ENCODE measurements at places on chromosomes 12 and 14.
A peak's percentile ranks its signal among the peaks of the same experiment; 100 is the strongest.

DNA sequence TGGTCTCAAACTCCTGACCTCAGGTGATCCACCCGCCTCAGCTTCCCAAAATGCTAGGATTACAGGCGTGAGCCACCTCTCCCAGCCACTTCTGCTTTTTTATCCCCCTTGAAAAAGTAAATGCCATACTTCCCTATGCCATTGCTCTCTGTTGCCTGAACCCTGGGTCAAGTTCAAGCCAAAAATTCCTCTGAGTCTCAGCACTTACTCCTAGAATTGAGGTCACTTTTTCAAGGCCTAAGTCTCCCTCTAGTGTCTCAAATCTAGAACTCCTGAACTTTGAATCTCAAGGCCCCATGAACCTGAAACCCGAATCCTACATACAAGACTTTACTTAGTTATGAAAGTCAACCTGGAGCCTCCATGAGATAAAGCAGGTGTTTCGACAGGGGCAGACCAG lies 1.4 kb upstream of the APOBEC1 start:
- DNase-seq = no peak

DNA sequence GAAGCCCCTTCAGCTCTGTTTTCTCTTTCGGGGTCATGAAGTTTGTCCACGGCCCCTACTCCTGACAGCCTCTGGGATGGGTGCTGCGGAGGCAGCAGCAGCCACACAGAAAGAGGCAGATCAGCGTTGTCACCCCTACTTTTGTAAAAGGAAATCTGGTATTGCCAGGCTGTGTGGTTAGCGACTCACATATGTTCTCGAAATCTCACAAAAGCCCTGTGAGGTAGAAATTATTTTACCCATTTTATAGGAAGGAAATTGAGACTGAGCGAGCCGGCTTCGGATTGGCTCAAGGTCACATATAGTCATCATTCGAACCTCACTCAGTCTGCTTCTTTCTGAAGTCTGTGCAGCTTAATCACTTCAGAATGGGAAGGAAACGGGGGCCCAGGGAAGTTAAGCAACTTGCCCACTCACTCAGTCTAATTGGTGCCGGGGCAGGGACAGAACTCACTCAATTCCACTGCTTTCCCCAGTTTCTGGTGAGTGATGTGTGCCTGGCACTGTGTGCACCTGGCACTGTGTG lies 1.1 kb upstream of the CKAP4 start:
- DNase-seq = no peak

DNA sequence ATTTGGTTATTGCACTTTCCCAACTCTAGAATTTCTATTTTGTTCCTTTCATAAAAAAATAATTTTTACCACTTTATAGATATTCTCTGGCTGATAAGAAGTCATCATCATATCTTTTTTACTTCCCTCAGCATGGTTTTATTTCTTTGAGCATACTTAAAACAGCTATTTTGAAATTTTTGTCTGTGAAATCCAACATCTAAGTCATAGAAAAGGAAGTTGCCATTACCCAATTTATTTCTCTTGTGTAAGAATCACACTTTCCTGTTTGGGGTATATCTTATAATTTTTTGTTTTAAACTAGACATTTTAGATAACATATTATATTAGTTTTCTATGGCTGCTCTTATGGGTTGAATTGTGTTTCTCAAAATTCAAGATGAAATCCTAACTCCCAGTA lies 400.2 kb upstream of the OR4E1 start:
- no peak for DNase-seq

DNA sequence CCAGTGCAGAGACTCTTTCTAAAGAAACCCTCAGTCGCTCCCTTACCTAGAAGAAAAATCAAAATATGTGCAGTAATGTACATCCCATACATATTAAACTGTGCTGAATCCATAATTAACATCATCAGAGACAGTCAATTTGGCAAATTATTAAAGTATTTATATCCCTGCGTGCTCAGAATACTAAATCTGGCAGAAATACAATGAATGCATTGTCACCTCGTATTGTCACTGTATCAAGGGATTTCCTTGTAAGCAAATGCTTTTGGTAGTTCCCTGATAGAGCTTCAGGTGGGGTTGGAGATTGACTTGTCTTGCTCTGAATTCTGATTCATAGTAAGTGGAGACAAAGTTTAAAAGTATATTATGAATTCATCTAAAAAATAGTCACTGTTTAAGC lies 319.1 kb downstream of the PPFIA2 start:
- peak; percentile 5 for DNase-seq

DNA sequence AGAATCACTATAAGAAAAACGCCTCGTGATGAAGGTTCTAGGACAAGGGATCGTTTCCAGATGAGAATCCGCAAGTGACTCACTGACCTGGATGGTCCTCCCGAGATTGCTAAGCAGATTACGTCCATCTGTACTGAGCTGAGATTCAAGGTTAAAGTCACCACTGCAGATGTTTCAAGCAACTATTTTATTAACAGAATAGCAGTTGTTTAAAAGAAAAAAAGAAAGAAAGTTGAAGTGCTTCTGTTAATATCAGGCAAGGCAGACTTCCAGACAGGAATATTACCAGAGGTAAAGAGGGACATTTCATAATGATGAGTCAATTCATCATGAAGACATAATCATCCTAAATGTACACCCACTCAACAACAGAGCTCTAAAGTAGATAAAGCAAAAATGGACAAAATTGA lies 17.9 kb downstream of the PXN start:
- DNase-seq = no peak

DNA sequence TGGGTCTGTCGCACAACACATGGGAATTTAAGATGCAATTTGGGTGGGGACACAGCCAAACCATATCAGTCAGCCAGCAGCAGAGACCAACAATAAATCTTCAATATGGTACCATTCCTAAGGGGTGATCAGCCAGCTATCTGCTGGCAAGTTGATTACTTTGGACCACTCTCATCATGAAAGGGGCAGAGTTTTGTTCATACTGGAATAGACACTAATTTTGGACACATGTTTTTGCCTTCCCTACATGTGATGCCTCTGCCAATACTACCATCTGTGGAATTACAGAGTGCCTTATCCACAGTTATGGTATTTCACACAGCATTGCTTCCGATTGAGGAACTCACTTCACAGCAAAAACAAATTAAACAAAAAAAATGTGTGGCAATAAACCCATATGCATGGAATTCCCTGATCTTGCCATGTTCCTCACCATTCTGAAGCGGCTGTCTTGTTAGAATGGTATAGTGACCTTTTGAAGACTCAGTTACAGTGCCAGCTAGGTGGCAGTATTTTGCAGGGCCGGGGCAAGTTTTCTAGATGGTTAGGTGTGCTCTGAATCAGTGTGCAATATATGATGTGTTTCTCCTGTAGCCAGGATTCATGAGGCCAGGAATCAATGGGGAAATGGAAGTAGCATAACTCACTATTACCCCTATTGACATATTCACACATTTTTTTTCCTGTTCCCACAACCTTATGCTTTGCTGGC lies 179.0 kb upstream of the IGF1 start:
- DNase-seq = no peak

DNA sequence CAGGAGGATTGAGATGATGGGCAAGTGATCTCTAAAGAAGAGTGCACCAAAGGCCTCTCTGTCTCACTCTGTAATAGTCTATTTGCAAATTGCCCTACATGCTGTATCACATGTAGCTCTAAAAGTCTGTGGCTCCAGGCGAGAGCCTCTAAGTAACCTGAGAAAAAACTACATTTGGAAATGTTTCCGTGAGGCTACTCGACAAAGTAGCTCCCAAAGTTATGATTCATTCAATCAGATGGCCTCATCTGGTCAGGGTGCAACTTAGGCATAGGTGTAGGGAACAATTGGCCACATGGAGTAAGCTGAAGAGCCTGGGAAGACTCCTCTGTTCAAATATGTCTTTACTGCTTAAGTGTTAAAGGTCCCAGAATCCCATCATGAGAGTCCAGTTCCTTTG lies 155.4 kb upstream of the PLEKHG7 start:
- DNase-seq = no peak

DNA sequence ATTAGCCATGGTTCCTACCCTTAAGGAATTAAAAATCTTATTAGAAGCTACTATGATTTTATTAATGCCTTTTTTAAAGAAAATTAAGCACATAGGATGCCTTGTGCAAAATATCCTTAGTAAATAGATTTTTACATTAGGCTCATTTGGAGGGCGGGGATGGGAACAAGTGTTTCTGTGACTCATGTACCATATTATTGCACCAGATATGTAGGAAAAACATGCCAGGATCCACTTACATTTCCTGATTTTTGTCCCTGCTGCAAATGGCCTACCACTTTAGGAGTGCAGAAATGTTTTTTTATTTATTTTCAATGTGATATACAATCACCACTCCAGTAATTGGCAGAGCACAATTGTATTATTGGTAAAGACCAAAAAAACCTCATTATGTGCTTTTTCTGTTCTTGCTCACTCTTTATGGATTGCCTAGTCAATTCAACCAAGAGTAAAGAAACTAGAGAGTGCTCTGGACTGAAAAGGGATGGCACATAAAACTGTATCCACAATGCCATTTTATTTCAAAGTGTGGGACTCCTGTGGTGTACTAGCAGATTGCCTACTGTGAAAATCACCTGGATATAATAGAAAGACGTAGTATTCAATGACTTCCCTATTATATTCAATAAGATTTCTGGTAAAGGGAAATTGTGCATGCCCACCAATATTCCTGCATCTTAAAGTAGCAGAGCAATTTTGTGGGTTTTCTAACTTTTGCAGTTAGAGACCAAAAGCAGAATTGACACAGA lies 86.9 kb downstream of the ANO6 start:
- DNase-seq = no peak

- DNase-seq = no peak
These were observed 20.5 kb upstream of the ZNF740 start for GRCh38 chr12:53160000-53160399.

GRCh38 chr12:1573960-1574864 lies 20.2 kb downstream of the FBXL14 start:
- no peak for DNase-seq

GRCh38 chr14:69354383-69355153 lies 43.5 kb downstream of the ERH start:
- DNase-seq = no peak

GRCh38 chr14:101026341-101026740 lies 122.8 kb upstream of the RTL1 start:
- DNase-seq = no peak

DNA sequence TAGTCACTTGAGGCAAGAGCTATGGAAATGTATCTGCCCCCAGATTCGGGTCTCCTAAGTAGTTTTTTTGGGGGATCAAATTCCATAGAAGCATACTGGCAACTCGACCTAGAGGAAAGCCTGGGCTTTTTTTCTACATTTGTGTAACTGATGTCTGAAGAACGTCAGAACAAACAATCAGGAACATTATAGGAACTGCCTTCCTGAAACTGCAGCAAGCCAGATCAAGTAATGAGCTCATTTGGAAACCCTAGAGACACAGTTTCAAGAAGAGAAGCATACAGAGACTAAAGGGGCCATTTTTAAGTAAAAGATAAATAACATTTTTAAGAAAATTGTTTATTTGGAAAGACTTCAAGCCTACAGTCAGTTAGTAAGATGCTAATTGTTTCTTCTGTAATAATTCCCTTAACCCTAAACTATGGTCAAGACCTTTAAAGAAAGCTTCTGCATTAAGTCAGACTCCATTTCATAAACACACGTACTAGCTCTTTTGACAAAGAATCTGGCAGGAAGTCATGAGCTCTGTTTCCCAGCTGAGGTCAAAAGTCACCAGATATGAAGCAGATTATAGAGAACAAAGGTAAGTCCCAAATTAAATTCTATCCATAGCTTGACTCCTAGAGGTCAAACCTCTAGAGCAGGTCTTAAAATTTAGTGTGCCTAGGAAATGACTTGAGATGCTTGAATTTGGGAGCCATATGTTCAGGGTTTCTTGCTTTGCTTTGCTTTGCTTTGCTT lies 112.8 kb downstream of the EGLN3 start:
- no peak for DNase-seq

DNA sequence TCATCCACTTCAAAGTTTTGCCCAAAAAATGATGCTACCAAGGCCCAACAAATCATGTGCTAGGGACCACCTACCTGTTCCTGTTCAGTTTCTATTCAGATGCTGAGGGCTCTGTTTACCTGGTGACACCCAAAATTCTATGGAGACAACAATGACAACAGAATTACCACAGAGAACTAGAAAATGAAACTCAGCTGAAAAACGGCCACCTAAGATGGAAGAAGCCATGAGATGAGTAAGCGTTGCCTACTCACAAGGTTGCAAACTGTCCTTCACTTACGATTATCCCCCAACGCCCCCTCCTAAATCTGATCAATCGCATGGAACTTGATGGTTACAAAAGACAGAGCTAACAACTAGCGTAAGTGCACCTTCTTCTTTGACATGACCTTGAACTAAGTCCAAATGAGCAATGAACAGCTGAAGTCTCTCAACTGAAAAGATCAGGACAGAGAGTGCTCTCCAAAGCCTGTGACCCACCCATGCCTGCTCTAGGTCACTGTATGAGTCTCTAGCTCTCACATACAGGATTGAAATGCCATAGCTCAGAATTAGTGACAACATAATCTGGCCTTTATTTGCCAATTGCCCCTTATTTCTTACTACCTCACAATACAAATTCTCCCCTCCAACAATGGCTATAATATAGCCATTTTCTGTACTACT lies at the start of gene RNASE11:
RNASE11 (minus strand) TSS at position 513 of the 666 bp plus-strand sequence.
- DNase-seq = no peak

GRCh38 chr12:92145481-92145730 lies 240 bp downstream of the BTG1 start:
- DNase-seq = no peak

GRCh38 chr12:98238515-98239130 lies 276.8 kb upstream of the TMPO start:
- DNase-seq = no peak

DNA sequence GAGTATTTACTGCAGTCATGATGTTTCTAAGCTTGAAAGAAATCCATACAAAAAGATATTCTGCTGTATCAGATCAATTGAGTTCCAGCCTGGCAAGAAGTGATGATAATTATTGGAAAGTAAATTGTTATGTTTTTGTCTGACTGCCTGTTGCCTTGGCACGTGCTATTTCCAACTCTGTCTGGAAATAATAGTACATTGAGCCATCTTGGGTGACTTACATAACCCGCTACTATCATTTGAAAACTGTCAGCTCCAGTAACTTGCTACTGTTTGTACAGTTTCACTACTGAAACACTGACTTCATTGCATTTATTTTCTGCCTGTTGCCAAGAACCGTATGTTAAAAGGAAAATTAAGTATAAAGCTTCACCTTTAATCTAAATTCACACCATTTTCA lies 318.6 kb downstream of the ITPR2 start:
- DNase-seq = no peak
